WTC11 (cell line): ENCODE measurements at places on chromosomes 1 and 21.

- DNase-seq, result no peak
Measured at GRCh38 chr1:228356897-228357680, 49.5 kb downstream of the TRIM11 start.

DNA sequence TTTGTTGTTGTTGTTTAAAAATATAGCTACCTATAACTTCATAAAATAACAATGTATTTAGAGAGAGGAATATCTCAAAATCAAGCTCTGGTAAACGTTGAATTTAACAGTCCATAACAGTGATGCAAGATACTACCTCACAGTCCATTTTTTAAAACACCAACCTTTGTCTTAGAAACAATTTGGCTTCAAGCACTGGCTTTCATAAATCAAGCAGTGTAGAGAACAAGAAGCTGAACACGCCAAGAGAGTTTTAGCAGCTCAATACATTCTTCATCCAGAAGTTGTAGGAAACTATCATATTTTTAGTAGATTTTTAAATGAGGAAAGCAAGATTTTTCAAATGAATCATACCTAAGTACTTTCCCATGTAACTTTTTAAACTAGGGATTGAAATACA is 334.3 kb upstream of the ADAMTS5 start:
- DNase-seq, result no peak

DNA sequence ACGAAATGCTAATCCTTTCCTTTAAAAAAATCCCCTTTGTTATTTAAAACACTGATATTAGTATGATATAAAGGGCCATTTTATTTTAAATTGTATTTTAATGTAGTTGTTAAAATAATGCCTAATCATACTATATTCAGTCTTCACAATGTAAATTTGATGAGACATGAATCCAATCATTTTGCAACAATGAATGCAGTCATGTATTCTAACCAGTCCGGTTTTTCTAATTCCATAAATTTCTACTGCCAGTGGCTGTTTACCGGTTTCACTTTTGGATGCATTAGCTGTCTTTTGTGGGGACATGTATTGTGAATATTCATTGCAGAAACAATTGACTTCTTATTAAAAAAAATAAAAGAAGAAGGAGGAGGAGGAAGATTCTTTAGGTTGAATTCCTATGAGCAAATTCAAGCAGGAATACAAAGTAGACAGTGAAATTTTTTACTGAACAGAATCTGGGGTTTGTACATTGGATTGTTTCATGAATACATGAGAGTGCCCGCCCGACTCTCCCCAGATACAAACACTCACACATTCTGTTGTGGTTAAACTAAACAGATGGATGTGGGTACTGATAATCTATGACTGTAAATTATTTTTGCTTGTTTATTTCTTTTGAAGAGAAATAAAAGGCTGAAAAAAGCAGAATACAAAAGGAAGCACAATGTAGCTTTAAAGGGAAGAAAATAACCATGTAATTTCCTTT is 624.8 kb upstream of the PTBP2 start:
- DNase-seq, result no peak

- DNase-seq, result no peak
Measured at GRCh38 chr1:147738129-147738528, 22.3 kb downstream of the GJA5 start.

DNA sequence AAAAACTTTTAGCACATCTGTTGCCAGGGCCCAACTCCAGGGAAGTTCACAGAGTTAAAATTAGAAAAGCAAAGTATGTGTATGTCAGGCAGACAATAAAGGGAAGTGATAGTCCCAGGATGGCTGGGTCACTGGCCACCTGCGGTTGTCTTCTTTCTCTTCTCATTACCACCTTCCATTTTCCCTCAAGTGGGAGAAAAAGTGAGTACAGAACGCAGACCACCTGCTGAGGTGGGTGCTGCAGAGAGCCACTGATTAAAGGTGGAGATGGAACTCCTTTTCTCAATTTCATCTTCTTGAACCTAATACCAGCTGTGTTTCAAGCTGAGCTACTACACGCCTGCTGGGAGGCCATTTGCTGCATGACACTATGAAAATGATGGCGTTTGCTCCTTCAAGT is 88.8 kb upstream of the PDE4B start:
- no peak for DNase-seq

GRCh38 chr1:167663002-167663772 is 33.2 kb downstream of the RCSD1 start:
- no peak for DNase-seq

DNA sequence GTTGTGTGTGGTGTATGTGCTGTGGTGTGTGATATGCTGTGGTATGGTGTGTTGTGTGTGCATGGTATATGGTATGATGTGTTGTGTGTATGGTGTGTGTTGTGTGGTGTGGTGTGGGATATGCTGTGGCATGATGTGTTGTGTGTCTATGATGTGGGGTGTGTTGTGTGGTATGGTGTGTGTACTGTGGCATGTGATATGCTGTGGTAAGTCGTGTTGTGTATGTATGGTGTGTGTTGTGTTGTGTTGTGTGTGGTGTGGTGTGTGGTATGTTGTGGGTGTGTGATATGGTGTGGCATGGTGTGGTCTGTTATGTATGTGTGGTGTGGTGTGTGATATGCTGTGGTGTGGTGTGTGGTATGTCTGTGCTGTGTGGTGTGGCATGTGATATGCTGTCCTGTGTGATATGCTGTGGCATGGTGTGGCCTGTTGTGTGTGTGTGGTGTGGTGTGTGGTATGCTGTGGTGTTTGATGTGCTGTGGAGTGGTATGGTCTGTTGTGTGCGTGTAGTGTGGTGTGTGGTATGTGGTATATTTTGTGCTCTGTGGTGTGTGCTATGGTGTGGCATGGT is 318.0 kb downstream of the PTPRU start:
- no peak for DNase-seq

DNA sequence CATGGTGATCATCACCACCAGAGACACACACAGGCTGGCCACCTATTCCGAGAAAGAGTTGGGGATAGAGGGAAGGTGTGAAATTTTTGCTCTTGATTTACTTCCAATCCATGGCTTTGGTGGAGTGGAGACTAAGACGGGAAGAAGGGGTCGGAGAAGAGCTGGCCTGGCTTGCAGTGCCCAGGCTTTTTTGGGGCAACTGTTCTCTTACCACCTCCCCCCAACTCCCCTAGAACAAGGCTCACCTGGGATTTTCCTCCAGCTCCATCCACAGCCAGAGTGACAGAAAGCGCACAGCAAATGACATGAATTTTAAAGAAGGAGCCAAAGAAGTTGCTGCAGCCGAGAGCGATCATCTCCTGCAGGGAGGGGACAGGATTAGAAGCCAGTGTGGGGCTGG is 16.0 kb downstream of the SLC26A9 start:
- no peak for DNase-seq

GRCh38 chr1:39969531-39970270 is 14.8 kb downstream of the MFSD2A start:
- DNase-seq, result no peak

DNA sequence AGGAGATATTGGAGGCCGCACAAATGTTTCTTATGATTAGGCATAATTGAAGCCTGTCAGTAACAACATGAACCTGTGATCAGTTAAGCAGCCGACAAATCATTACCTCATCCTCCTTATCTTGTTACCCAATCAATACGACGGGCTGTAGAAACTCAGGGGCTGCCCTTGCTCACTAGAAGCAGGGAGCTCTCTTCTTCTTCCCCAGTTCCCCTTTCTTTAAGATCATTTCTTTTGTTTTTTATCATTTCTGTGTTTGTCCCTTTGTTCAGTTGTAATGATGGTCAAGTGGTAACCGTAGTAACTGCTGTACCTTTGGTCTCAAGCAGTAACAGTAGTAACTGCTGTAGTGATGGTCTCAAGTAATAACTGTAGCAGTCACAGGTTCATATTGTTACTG is 13.8 kb upstream of the FCGR2A start:
- DNase-seq, result no peak

- DNase-seq, result no peak
Measured at GRCh38 chr1:192516776-192517297, 58.7 kb upstream of the RGS1 start.

- no peak for DNase-seq
Measured at GRCh38 chr1:235013512-235013911, 115.1 kb downstream of the TOMM20 start.

GRCh38 chr1:218633238-218633988 is 288.3 kb downstream of the TGFB2 start:
- no peak for DNase-seq

GRCh38 chr21:16159213-16159970 is 429.6 kb downstream of the USP25 start:
- DNase-seq, result no peak

- DNase-seq, result no peak
Measured at GRCh38 chr1:17060306-17060749, 6.5 kb upstream of the SDHB start.

GRCh38 chr1:212053993-212054392 is 18.4 kb downstream of the DTL start:
- no peak for DNase-seq

- peak; percentile 67 for DNase-seq
Measured at GRCh38 chr1:228340686-228341449, 65.8 kb downstream of the TRIM11 start.

- no peak for DNase-seq
Measured at GRCh38 chr1:230684146-230684545, 29.8 kb downstream of the AGT start.

DNA sequence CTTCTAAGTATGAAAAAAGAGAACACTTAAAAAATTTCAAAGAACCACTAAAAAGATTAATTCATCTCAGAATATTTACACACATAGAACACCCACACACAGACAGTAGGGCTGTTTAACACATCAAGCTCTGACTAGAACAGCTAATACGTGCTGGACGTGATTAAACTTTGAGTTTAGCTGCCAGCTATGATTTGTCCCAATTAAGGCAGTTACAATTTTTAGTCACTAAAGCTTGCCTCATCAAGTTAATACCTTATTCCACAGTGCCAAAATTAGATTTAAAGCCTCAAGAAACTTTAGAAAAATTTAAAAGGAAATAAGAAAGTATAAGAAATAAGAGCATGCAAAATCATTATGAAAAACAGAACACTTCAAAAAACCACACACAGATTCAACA is 18.9 kb downstream of the SLC16A1 start:
- no peak for DNase-seq

DNA sequence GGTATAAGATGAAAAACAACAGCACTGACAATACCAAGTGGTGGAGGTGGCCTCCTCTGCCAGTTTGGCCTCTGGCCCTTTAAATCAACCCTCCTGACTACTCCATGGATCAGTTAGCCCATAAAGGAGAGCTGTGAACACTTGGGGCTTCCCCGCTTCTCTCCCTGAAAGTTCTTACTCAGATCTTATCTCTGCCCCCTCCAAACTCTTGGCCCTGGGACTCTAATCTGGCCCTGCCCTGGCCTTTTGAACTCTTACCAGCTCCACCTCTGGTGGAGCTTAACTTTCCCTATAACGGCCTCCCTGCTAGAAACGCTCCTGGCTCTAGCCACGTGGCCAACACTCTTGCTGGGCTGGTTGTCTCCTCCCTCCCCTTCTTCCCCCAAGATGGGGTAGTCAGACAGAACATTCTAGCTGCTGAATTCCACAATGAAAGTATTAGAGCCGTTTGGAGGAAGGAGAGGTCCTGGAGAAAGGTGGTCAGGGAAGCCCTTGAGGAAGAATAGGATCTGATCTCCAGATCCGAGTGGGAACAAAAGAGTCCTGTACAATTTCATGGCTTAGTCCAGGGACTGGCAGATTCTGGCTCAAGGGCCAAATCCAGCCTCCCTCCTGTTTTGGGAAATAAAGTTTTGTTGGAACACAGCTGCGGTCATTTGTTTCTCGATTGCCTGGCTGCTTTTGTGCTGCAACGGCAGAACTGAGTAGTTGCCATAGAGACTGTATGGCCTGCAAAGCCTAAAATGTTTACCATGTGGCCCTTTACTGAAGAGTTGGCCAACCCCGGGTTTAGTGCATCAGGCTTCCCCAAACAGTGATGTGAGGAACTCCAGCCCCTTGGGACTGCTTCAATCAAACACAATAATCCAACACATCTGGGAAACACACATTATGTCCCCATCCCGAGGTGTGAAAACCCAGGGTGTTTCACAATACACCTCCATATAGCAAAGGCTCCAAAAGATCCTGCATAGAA is 9.5 kb upstream of the PIGR start:
- no peak for DNase-seq

- no peak for DNase-seq
Measured at GRCh38 chr1:157301477-157302198, 163.4 kb upstream of the ETV3 start.

DNA sequence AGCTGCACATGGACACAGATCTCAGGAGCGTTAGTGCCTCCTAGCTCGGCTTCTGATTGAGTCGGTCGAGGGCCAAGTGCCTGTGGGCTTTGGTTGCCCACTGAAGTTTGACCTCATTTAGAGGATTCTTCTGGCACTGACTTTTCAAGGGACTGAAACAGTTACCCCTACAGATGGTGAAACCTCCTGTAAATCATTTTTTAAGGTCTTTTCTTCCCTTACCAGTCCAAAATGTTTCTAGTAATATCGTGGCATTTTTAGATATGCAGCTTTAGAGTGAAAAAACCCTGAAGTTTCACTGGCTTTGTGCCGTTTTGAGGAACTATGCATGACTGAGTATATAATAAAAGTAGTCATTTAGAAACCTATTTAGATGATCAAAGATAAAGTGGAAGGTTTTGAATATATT is 34.7 kb upstream of the L1TD1 start:
- no peak for DNase-seq

DNA sequence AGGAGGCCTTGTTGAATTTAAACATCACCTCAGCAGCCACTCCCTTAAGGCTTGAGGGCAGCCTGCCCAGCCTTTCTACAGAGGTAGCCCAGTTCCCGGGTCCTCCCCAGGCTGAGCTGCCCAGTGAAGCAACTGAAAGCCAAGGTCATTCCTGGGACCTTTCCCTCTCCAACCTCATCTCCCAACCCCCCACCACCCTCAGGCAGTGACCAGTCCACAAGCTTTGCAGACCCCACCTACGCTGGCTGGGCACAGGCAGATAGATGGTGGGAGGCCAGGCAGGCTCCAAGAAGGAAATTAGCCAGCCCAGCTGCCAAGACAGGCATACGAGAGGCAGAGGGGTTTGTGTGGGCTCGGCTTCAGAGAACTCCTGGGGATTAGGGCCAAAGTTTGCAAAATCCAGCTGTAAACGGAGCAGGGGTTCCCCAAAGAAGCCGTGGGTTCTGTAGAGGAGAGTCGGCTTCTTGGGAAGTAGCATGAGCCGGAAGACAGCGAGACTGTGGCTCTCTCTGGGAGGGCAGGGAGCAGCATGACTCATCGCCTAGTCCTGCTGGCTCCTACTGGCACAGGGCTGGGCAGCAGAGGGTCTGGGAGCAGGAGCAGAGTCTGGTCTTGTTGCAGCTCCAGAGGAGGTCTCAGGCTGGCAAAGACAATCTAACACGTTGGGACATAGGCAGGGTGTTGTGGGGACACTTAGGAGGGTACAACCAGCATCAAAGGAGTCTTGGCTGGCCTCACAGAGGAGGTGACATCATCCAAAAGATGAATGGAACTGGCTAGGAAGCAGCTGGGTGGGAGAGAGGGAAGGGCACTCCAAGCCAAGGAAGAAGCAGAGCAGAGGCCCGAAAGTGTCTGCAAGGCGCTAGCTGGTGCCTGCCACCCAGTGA is 2.8 kb upstream of the ZC3H12A start:
- peak; percentile 44 for DNase-seq

DNA sequence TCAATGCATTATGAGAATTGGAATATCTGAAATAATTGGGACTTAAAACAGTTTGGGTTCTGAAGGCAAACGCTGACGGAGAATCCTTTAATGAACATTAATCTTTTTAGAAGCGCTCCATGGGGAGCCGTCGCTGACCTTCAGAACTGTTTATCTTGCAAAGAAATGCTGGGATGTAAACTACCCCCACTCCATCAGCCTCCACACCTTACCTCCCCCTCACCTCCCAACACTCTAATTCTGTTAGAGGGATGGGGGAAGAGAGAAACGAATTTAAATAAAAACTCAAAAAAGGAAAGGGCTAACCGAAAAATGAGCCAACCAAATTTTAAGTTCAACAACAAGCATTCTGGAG is 44.1 kb upstream of the DNAJC6 start:
- DNase-seq, result no peak
